ENCODE measurements at places on chromosomes 7 and 10. TPM values are rescaled to one million over a fixed set of nuclear protein-coding genes. Genes with fewer than 3 reads are reported as not detected.

Gene ANK3
- total RNA-seq: 214 TPM

Gene HELLS
- total RNA-seq: 13.5 TPM

Gene PDE1C
- total RNA-seq: 5.5 TPM

Gene MBLAC1
- 2.4 TPM for total RNA-seq

Gene CHAT
- not detected for total RNA-seq

Gene NYAP1
- 0.41 TPM for total RNA-seq

DNA sequence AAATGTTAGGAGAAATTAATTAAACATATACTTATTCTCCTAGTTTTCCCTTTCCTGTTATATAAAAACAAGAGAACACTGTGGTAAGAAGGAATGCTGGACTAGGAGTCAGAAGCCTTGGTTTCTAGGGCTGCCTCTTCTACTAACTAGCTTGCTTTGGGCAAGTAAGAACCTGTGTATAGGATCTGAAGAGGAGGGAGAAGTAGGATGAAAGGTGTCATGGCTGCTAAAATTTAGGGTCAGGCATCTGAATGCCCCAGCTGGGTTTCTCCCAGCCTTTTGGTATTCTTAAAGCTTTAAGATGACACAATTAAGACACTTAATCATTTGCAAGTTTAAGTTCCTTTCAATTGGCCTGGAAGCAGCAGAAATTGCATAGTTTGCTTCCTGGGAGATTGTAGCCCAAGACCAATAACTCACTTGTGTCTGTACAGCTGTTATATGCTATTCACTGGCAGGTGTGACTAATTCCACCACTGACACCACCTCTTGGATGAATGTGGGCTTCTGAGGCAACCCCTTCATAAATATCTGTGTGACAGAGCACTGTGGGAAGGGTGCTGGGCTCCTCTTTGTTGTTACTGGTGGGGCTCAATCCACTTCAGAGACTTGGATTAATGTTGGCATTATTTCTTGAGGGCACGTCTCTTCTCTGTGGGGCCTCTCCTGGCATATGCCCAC is 137.2 kb downstream of the LRMDA start:
- DNase-seq: no peak

- no peak for DNase-seq
Measured at GRCh38 chr7:33157311-33157710, 27.9 kb downstream of the BBS9 start.

DNA sequence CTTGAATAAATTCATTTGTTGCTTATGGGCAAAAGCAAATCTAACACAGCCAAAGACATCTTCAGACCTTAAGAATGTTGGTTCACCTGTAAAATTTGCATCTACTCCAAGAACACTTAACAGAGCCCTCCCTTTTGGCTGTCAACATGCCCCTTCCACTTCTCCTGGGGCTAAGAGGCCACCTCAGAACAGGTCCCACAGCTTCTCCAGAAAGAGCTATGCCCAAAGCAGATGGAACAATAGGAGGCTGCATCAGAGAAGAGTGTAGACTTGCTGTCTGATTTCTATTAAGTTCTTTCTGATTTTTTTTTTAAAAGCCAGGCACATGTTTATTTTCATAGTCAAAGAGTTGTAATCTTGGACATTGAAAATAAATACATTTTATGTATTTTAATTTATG is 26.1 kb upstream of the TRIL start:
- DNase-seq: no peak

- no peak for DNase-seq
Measured at GRCh38 chr7:137932881-137933269, 69.0 kb downstream of the CREB3L2 start.

DNA sequence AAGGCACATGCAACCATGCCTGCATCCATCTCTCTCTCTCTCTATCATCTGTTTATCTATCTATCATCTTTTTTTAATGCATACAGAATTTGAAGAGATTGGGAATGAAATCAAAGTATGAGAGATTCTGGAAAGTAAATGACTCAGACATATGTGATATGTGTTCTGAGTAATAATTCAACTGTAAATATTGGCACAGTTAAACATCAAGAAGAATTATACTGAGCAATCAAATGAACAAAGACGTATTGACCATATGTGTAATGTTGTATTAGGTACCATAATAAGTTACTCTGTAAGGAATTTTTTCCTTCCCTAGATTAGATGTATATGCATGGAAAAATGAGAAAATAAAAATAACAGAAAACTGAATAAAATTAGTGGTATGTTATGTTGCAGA is 108.3 kb downstream of the SUGCT start:
- no peak for DNase-seq

DNA sequence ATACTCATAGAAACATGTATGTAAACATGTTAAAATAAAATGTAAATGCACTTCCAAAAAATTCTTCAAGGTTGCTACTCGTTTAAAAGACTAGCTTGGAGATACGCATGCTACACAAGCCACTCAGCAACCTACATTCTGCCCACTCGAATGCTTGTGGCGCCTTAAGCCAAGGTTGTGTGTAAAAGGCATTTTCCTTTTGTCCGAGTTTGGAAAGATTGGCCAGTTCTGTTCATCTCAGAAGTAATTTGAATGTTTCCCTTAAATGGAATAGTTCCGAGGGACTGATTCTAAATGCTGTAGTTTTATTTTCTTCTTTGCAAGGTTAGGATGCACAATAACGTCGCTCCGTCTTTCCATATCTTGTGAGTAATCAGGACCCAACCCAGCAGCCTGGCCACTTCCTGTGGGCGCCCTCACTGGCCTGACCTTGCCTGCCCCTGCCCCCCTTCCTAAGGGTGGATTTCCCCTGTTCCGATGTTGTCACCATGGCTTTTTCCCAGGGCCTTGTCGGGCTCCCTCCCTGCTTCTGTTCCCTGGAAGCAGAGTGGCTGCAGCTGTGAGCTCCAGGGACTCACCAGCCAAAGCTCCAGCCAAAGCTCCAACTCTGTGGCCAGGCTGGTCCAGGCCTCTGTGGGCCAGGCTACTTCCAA is 70.6 kb downstream of the PTPRE start:
- peak; percentile 94 for DNase-seq

DNA sequence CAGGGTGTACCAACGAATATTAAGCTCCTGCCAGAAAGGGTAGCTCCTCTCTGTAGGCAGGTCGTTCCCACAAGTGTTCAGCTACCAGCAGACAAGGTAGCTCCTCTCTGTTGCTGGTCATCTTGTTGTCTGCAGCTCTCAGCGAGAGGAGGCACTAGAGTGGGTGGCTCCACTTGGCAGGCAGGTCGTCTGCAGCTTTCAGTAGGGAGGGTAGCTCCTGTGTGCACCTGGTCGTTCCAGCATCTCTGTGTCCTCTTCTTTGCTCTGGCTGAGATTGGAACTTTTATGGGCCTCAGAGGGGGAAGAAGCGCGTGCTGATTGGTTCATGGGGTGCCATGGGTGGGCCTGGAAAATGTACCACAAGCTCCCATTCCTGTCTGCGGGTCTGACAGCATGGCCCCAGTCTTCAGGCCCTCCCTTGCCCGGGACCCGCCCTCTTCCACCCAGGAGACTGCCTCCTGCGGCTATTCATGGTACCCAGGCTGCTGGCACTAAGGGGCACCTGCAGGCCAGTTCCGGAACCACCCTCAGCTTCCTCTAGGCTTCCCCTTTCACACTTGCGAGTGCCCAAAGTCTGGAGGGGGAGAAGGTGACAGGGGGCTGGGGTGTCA is 63.9 kb upstream of the CACNA2D1 start:
- no peak for DNase-seq

GRCh38 chr10:19451937-19452336 is 364.3 kb upstream of the PLXDC2 start:
- DNase-seq: no peak

DNA sequence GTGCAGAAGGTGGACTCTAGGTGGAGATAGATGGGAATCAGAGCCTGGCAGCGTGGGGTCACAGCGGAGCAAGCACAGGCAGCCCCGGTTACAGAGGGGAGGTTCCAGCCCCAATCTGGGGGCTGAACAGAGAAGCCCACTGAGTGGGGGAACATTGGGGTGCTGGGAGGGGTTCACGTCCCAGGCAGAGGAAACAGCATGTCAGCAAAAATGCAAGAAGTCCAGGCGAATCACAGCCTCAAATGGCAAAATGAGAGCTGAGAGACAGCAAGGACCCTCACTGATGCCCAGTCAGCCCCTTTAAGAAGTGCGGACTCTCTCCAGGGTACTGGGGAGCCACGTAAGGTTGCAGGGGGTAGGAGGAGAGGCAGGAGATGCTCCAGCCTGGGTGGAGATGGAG is 62.0 kb downstream of the ELFN1 start:
- no peak for DNase-seq

GRCh38 chr10:74628136-74628535 is 198.3 kb upstream of the KAT6B start:
- no peak for DNase-seq

DNA sequence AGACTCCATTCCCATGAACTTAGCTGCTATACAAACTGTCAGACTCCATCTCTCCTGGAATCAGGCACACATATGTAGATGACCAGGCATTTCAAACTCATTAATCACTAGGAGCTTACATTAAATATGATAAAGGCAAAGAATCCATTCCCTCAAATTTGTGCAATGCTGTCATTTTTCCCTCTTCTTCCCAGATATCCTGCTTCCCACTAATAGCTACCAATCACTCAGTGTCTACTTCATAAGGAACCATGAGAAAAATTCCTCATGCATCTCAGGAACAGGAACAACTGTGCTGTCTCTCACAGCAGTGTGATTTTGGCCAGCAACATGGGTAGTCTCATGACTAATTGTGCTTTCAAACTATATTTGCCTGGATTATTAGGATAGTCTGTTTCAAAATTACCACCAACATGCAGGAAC is 133.9 kb downstream of the DKK1 start:
- DNase-seq: no peak

DNA sequence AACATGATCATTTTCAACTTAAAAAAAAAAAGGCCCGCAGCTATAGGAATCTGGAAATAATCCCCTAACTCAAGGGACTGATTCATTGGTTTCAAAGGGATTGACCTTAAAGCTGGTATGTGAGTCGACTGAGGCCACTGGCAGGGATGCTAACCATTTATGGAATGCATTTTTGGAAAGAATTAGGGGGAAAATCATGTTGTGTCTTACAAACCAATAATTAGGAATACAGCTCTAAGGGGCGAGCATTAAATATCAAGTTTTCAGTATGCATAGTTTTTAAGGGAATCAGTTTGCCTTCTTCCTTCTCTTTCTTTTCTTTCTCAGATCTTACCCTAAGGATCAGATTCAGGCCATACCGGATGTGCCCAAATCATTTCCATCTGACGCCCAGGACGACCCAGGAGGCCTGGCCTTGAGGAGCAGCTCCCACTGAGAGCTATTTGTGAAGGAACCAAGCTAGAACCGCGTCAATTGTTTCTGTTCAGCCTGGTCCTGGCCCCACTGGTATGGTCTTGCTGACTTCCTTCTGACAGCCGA is 48.7 kb downstream of the BPGM start:
- no peak for DNase-seq

DNA sequence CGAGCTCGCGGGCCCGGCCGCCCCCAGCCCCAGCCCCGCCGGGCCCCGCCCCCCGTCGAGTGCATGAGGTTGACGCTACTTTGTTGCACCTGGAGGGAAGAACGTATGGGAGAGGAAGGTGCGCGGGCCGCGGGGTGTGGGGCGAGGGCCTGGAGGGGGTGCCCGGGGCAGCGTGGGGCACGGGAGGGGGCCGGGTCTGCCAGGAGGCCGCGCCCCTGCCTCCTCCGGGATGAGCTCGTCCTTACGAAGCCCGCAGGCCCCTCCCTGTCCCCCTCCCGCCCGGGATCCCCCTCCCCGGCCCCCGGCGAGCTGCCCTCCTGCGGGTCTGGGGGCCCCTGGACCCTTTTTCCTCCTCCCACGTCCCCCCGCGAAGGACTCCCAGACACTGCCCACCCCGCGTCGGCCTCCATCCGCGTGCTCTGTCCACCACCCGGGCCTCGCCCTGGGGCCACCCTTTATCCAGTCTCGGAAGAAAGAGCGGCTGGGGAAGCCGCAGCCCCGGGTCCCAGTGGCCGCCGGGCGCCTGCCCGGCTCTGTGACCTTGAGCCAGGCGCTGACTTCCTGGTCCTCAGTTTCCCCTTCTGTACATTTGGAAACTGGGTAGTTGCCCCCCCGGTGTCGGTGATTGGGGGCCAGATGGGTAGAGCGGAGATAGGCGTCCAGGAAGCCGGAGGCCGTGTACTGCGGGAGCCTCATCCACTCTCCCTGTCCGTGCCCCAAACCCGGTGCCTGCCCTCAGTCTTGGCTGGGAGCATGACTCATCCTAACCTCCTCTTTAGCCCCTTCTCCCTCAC is 521 bp downstream of the LIMK1 start:
- peak; percentile 88 for DNase-seq

- DNase-seq: peak; percentile 59
Measured at GRCh38 chr10:99534939-99535763, 2.4 kb downstream of the NKX2-3 start.

- peak; percentile 82 for DNase-seq
Measured at GRCh38 chr7:51349820-51350545, 33.4 kb upstream of the COBL start.

DNA sequence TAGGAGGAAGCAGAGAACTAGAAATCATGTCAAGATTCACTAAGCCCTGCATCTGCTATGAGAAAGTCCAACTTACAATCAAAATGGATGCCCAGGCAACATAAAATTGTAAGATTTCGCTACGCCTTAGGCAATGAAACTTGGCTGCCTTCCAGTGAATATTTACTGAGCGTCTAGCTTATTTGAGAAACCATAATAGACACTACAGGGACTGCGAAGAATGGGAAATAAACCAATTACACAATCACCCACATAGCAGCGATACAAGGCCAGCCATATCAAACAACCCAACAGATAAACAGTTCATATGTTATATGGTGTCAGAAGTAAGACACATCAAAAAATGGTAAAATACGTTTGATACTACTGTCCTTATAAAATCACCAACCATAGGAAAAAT is 545.0 kb upstream of the C7orf33 start:
- DNase-seq: no peak

DNA sequence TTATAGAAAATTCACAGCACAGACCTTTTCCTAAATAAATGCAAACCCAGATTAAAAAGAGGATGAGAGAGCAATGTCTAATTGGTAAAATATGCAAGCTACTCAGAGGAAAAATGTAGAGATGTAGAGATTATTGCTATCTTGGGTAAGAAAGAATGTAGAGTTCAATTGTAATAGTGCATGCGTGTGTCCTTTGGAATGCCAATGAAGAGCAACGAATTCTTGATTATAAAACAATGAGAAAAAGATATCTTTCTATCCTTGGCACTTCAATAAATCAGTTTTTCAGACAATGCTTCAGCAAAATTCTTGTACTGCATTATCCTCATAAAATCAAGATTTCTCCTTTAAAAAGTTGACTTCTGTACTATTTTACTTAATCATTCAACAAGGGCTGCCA is 50.9 kb downstream of the SEMA3D start:
- no peak for DNase-seq

DNA sequence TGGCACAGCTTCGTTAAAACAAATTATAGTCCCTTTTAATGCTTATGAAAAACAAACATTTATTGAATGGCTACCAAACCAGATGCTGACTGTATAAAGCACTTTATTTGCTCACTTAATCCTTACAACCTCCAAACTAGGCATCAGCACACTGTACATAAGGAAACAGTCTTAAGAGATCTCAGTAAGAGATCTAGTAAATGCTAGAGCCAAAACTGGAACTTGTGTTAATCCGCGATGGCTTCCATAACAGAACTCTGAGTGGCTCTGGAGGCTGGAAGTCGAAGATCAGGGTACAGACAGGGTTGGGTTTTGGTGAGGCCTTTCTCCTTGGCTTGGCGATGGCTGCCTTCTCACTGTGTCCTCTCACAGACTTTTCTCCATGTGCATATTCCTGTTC is 27.0 kb downstream of the PDZD8 start:
- DNase-seq: no peak

GRCh38 chr10:30817541-30817940 is 188.0 kb upstream of the LYZL2 start:
- no peak for DNase-seq
